D721Med (cell line): ENCODE measurements at places on chromosomes 4 and X.
A peak's percentile ranks its signal among the peaks of the same experiment; 100 is the strongest.

DNA sequence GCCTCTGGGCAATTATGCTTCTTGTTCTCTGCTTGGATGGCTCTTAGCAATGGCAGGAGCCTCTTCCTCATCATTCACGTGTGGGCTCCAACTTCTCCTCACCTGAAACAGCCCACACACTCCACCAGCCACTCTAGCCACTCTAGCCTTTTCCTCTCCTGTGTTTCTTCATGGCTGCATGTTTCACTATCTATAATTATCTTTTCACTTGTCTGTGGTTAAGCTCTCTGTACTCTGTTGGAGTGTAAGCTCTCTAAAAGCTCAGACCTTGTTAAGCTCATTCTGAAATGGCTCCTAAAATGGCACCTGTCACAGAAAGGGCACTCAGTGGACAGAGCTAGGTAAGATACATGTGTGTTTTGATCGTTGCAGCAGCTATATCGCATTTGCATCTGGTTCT lies 80.0 kb downstream of the SH3KBP1 start:
- no peak for DNase-seq

GRCh38 chr4:118373614-118374255 lies 20.9 kb upstream of the PRSS12 start:
- DNase-seq: no peak

- no peak for DNase-seq
Measured at GRCh38 chrX:133921764-133922389, 63.5 kb downstream of the GPC3 start.

- no peak for DNase-seq
Measured at GRCh38 chr4:1044469-1045192, 33.2 kb downstream of the FGFRL1 start.

GRCh38 chr4:98181809-98182208 lies 38.5 kb upstream of the STPG2 start:
- no peak for DNase-seq

GRCh38 chrX:42943051-42943974 lies 165.3 kb upstream of the PPP1R2C start:
- no peak for DNase-seq

DNA sequence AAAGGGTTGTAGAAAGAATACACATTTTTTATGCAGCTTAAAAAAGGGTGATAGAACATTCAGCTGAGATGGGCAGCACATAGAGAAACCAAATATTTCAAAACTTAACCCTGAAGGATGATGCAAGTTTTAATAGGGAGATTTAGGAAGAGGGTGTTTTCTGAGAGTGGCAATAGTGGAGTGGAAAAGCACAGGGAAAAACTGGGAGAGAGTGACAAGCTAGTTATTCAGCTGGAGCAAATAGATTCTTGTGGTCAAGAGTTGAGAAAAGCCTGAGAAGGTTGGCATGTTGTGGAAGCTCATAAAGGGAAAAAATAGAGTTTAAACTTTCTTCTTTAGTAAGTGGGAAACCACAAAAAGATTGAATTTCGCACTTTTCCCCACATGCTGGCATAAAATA lies 359.6 kb upstream of the PITX2 start:
- DNase-seq: no peak

DNA sequence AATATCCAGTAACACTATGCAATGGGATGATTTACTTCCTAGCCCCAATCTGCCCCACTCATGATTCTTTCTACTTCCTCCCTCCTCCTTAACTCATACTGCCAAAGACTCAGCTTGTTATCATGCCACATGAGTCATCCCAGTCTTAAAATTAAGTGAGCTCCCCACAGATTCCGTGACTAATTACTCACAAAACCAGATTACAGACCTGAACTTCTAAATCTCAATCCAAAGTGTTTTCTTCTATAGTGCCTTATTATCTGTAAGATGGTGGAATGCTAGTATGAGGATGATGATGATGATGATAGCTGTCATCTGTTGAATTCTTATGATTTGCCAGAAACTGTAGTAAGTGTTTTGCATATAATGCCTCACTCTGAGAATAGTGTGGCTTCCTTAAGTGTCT lies 27.7 kb upstream of the GPC3 start:
- no peak for DNase-seq

GRCh38 chr4:151676301-151676700 lies 84.5 kb downstream of the GATB start:
- DNase-seq: no peak

- DNase-seq: peak; percentile 17
Measured at GRCh38 chr4:10083861-10084641, 32.5 kb downstream of the WDR1 start.

DNA sequence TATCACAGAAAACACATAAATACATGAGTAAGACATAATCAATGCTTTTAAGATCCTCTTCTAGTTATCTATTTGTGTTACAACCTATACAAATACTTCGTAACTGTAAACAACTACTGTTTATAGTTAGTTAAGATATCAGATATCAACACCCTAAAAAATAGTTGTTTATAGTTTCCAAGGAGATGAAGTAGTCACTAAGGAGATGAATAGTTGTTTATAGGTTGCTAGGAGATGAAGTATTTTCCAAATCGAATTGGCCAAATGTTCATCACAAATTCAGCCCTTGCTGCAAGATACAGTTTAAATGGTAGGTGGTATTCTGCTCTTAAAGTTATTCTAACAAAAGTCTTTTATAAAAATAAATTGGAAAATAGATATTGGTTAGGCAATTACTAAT lies 618.2 kb upstream of the PCDH10 start:
- DNase-seq: no peak

GRCh38 chr4:73080789-73081188 lies 11.3 kb upstream of the COX18 start:
- no peak for DNase-seq

- no peak for DNase-seq
Measured at GRCh38 chr4:183175631-183176232, 76.7 kb downstream of the WWC2 start.

- DNase-seq: no peak
Measured at GRCh38 chr4:12118651-12119213, 690.0 kb upstream of the HS3ST1 start.

- no peak for DNase-seq
Measured at GRCh38 chr4:10593130-10593529, 91.4 kb downstream of the CLNK start.

DNA sequence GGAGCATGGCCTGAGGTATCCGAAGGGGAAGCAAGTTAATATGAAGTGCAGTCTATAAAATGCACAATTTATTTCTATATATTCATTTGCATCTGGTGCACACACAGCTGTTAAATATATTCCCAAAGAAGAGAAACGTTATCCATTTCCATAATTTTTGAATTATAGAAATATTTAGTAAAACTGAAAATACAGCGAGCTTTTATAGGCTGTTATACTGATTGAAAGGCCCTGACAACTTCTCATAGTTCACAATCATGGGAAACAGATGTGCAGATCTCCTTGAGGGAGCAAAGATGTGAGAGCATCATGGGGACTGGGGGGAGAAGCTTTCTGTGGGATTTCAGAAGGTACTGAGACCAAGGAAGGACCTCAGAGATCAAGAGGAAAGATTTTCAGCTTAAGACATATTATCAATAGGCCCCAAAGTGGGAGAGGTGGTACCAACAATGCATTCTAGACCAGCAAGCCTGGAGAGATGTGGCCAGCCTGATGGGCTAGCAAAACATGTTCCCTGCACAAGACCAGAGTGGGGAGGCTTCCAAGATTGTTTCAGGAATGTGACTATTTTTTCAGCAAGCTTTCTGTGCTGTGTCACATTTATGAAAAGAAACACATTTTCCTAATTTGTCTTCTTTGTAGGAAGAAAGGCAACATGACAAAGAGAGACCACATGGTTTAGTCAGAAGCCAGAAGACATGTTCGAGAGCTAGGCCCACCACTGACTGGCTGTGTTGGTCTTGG lies 256.0 kb upstream of the SFRP2 start:
- DNase-seq: no peak

- DNase-seq: no peak
Measured at GRCh38 chr4:148850257-148850995, 408.2 kb upstream of the NR3C2 start.

DNA sequence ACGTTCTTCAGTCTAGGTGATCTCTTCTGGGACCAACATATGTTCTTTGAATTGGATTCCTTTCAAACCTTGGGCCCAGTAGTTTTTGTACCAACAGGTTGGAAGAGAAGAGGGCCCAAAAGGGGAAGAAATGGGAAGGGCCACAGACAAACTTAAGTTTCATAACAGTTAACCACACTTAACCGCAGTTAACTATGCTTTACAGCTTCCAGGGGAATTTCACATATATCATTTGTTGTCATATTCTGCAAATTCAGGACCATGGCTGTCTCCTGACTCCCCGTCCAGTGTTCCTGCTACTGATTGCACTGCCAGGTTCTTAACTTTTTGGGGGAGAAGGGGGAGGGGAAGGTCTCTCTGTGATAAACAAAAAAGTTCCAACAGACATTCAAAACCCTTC lies 34.6 kb downstream of the RTL5 start:
- no peak for DNase-seq

DNA sequence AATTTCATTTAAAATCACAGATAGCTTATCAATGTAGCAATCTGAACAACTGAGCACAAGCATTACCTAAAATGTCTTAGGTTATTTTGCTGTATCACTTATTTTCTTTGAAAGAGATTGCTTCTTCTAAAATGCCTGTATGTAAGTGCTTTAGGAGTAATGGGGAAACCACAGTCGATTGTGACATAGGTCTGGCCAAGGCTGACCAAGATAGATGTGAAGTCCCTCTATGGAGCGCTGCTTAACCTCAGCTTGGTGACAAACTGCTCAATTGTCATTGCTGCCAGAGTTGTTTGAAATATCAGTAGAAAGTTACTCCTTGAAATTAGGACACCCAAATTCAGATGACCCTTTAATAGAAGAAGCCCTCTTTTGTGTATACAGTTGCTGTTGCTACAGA lies 401.9 kb upstream of the NDST4 start:
- DNase-seq: no peak

DNA sequence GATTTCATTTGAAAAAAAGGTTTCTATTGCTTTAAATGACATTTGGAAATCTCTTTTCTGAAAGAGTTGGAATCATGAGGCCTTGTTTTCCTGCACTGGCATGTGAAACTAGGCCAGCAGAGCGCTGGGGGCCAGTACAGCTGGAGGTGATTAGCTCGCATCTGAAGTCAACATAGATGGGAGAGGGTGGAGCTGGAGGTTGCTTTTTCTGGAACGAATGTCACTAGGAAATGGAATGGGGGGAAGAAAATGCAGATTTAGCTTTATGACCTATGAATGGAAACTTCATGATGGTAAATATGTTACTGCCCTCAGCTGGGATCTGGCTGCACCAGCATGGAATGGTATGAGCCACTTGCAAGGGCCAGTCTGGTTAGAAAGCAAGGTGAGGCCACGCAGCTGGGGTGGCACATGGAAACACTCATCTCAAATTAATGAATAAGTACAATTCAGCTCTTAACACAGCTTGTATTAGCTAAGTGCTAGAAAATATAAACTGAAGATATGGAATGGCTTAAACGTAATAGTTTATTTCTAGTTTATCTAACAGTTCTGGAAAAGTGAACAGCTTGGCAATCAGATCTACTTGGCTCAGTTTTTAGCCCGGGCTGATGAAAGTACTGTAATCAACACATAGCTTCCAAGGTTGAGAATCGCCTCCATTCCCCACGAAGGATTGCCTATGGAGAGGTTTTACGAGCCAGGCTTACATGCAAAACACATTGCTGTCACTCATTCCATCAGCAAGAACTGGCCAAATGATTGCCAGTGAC lies 32.5 kb downstream of the SLC10A6 start:
- DNase-seq: no peak

DNA sequence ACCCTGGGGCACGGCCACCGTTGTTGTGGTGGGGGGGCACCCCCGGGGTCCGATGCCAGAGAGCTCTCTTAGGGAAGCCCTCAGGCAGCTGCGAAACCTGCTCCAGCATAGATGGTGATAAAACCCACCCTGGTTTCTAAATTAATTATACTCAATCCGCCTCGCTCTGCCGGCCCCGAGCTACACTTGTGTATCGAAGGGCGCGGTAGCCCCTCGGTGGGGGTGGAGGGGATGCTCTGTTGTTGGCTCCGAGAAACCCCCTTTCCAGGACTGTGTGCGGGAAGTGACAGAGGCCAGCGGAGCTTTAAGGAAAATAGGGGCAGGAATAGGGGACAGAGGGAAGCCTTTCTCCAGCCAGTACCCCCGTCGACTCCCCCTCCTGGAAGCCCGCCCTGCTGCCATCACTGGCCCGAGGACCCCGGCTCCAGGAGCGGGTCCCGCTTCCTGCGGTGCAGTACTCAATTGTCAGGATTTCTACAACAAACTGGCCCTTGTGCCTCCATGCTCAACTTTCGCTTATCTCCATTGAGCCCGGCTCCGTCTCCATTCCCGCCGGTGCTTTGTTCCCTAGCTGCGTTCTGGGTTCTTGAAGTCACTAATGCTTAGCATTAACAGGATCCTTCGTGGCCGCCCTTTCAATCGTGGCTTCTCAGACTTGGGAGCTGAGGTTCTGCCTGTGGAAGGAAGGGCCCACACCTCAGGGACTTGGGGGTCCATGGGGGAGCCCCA lies 408.2 kb downstream of the BCOR start:
- no peak for DNase-seq

DNA sequence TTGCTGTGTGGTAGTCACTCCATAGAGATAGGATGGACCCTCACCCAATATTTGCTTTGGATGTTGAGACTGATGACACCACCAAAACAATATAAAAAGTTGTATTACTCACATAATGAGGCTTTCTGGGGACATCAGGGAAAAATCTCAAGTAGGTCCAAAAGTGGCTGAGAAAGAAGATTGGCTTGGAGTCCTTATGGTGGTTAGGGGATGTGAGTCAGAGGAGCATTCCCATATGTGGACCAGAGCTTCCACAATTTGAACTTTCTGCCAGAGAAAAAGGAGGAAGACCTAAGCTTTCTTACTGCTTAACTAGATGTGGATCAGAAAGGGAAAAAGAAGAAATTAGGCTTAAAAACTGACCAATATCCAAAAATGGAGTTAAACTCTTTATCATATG lies 460.5 kb downstream of the SH3BGRL start:
- DNase-seq: no peak

DNA sequence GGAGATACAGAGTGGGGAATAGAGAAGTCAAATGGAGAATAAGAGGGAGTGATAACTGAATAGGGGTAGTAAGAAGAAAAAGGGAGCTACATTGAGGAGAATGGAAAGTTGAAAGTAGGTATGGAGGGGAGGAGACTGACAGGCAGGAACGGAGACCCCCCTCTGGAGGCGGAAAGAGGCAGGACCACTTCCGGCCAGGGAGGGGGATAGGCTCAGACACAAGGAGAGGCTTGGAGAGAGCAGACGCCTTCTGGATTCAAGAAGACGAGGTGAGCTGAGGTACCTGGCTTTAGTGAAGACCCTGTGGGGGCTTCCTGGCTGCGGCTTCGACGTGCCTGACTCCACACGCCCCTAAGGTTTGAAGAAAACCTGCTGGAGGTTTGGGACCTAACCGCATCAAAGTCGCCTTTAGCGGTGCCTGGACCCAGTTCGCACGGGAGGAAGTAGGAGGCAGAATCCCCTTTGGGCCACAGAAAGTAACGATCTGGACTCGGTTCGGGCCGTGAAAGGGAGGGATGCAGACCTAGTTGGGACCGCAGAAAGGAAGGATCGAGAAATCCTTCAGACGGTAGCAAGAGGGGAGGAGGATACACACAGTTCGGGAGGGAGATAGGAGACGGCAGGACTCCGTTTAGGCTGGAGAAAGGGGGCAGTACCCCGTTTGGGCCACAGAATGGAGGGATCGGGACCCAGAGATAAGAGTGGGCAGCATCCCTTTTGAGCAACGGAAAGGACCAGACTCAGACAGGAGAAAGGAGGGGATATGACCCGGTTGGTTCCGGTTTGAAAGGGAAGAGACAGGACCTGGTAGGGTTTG lies at the start of gene TRO:
TSS of gene TRO (plus strand) at position 215 of the 817 bp plus-strand sequence. CDS start 1,423 bp downstream, outside the sequence.
- DNase-seq: no peak

- no peak for DNase-seq
Measured at GRCh38 chr4:174555789-174556630, 33.7 kb upstream of the HPGD start.
